ENCODE measurements at places on chromosomes 4 and X.

DNA sequence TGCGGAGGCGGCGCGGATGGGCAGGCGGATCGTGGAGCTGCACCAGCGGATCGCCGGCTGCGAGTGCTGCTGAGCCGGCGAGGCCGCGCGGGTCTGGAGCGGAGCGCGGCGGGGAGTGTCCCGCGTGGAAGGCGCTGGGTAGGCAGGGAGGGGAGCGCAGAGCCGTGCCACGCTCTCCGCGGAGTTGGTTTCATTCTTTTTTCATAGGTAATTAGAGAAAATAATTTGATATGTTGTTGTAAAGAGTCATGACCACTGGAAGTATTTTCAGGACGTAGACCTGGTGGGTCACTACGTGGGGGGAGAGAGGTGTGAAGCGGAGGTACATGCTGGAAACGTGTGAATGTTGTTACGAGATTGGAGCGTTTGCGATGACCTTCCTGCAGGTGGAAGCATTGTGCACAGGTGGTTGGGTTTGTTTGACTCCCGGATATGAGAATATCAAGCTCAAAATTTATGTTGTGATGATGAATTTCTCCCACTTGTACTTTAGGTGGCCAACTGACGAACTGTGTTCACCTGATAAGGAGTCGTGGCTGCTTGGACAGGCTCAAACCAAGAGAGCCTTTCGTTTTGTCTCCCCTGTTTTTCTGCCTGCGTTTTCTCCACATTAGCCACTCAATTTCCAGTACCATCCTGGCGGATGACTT, 19.1 kb upstream of the S100P start:
- no peak for DNase-seq

- DNase-seq: no peak
These were observed 4.4 kb downstream of the LRCH2 start for GRCh38 chrX:115229337-115230003.

DNA sequence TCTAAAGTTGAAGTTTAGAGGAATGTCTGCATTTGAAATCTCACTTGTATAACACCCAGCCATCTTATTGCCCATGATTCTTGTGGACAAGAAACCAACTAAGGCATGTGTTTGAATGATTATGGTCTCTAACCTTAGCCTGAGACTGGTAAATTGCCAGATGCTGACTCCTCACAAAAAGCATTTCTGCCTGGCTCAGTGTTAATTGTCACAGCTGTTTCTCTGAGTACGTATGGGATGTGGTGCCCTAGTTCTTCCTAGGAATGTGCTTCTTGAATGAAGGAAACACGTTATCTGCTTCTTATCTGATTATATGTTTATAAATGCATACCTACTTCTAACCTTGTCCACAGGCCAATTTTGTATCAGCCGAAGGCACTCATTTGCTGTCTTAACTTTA, 63.1 kb upstream of the NDP start:
- no peak for DNase-seq

DNA sequence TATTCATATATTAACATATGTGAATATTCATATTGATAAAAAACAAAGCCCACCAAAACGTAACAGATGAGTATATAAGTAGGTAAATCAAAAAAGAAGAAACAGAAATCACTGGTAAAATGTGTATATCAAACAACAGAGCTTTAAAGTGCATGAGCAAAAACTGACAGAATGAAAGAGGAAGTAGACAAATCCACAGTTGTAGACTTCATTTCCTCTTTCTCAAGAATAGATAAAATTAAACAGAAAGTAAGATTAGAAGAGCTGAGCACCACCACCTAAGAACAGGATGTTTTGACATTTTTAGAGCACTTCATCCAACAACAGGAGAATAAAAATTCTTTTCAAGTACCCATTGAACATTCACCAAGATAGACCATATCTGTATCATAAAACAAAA, 64.6 kb downstream of the CNKSR2 start:
- DNase-seq: no peak

- DNase-seq: no peak
These were observed 297.6 kb downstream of the PACRGL start for GRCh38 chr4:20997886-20998285.

All from NCI-H1694 (cell line).